ENCODE measurements at places on chromosomes 7 and 10.

DNA sequence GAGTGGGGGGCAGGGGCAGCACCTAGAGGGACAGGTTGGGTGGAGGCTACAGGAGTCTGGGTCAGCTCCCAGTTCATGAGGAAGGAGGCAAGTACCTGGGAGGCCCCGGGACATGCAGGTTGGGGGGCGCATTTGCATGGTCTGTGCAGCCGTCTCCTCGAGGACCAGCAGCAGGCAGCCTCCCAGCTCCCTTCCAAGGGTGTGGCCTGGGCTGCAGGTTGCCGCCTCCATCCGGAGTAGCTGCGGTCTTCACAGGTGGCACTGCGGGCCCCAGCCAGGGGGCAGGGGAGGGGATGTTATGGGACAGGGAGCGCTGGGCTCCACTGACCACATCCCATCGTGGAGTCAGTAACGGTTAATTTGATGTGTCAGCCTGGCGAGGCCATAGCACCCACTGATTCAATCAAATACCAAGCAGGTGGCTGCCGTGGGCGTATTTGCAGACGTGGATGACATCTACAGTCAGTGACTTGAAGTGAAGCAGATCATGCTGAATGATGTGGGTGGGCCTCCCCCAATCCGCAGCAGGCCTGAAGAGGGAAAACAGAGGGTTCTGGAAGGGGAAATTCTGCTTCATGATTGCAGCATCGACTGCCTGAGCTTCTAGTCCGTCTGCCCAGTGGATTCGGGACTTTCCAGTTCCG, 81.6 kb downstream of the PRKAG2 start:
- no peak for DNase-seq

GRCh38 chr7:35624299-35625186, 70.4 kb downstream of the HERPUD2 start:
- peak; percentile 77 for DNase-seq

GRCh38 chr10:131137223-131137622, 174.3 kb downstream of the TCERG1L start:
- no peak for DNase-seq

DNA sequence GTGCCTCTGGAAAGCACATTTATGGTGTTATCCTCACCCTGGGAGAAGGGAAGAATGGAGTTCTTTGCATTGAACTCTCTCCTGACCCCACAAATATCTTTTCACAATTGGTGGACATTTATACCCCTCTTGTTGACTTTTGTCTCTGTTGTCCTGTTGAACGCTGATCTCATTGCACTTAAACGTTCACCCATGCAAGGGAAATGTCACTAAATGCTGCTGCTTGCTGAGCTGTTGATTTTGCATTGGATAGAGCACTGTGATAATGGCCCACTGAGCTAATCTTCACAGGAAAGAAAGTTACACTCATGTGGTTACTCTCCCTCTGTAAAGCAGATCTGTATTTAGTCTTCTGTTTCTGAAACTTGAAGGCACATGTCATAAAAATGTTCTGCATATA, 133.4 kb downstream of the FZD1 start:
- DNase-seq = no peak

DNA sequence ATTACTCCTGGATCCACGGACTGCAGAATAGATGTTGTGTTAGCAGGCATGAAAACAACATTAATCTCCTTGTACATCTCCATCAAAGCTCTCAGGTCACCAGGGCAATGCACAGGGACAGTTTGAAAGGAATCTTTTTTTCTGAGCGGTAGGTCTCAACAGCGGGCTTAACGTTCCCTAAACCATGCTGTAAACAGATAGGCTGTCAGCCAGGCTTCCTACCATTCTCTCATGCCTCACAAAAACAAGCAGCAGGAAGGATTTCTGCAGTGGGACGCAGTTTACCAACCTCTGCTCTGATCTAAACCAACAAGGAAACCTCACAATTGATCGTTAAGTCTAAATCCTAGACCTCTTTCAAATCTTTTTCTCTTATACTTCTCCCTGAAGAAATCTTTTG, 50.8 kb downstream of the CNOT4 start:
- no peak for DNase-seq

DNA sequence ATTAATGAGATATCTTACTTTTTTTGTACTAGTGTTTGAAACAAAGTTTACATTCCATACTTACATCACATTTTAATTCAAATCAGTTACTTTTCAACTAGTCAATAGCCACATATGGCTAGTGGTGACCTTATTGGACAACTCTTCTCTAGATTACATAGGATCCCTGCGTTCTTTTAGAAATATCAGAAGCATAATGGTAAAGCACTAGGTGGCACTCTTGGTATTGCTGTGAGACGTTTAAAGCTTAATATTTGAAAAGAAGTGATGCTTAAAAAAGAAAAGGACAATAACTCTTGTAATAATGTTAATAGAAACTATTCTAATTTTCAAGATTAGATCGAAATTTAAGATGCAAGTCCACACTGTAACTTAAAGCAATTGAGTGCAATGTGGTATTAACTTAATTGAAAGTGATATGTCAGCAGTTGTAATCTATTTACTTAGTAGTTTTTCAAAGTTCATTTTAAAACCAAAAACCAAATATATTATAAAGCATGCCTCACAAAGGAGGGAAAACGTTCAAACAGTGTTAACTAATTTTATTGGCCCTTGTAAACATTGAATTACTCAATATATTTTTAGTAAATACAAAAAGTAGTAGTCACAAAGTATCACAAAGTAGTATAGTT, 339.1 kb downstream of the ATRNL1 start:
- DNase-seq = no peak

DNA sequence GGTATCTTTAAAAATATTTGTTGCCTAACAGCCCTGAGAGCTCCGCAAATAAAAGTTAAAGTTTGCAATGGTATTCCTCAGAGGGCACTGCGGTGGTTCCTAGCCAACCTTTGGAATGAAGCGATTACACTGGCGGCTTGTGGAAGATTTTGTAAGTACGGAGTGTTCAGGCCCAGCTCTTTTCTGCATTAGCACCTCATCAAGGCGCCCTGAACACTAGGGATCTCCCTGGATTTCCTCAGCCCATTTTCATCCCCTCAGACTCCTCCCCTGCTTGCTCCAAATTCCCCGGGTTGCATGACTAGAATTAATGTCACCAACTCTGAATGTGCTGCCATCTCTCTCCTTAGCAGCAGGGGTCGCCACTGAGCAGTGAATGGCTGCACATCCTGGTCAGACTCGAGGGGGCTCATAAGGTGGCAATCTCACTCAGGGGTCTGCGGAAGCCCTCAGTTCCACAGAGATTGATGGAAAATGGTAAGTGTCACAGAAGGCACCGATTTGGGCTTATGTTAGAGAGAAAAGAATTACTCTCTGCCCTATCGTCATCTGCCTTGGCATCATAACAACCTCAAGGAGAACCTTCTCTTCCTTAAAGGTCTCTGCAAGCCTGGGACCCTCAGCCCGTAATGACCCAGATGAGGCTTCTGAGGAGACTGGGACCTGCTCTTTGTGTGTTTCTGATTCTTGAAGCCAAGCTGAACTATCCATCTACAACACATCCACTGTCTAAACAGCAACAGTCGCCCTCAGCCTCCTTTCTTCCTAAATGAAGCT, 262.8 kb upstream of the AOAH start:
- peak; percentile 73 for DNase-seq

- DNase-seq = no peak
Observed at GRCh38 chr10:47233631-47234030, 66.4 kb upstream of the GDF10 start.

- no peak for DNase-seq
Observed at GRCh38 chr10:126949161-126949503, 43.9 kb downstream of the DOCK1 start.

- no peak for DNase-seq
Observed at GRCh38 chr10:30199376-30200016, 140.1 kb upstream of the JCAD start.

- no peak for DNase-seq
Observed at GRCh38 chr10:11787846-11788245, 35.3 kb upstream of the PROSER2 start.

GRCh38 chr7:16399265-16399831, 22.0 kb downstream of the CRPPA start:
- DNase-seq = no peak

- no peak for DNase-seq
Observed at GRCh38 chr7:45882465-45882810, 5.8 kb upstream of the IGFBP1 start.

GRCh38 chr10:49010865-49011264, 71.2 kb upstream of the LRRC18 start:
- no peak for DNase-seq

- no peak for DNase-seq
Observed at GRCh38 chr7:43372676-43373355, 210.1 kb upstream of the STK17A start.

- no peak for DNase-seq
Observed at GRCh38 chr7:107002529-107002998, 41.9 kb upstream of the PRKAR2B start.

DNA sequence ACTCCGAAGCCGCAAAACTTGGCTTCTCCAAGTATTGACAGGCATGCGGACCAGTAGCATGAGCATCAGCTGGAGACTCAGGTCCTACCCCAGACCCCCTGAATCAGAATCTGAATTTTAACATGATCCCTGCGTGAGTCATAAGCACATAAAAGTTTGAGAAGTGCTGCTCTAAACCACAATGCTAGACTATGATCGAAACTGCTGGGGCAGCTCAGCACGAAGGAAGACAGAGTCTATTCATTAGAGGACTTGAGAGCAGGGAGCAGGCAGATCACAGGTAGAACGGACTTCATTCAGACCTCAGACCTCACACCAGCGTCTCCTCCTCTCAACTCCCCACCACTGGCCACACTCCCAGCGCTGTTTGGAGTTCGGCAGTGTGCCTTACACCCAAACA, 16.9 kb downstream of the CAMK2G start:
- no peak for DNase-seq

GRCh38 chr7:77239471-77239870, 39.9 kb upstream of the FGL2 start:
- no peak for DNase-seq

- no peak for DNase-seq
Observed at GRCh38 chr7:26103596-26103995, 48.4 kb upstream of the NFE2L3 start.

GRCh38 chr7:66751945-66752344, 11.4 kb downstream of the RABGEF1 start:
- no peak for DNase-seq

GRCh38 chr7:128112781-128113221, 81.6 kb upstream of the LRRC4 start:
- no peak for DNase-seq

DNA sequence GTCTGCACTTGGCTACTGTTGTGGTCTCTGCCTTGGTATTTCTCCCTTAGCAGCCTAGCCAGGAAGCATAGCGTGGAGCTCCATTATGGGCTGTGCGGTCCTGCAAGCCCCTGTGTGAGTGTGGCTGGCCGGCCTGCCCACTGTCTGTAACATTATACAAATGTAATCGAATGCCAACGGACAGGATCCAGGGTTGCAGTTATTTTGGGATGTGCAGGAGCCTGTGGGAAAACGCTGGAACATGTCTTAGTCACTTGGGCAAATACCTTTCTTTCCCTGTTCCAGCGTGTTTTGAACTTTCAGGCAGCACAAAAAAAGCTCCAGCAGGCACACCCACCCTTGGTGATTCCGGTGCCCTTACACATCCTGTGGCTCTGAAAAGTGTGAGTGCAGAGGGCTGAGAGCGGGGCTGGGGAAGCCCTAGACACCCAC, 29.5 kb downstream of the BAG3 start:
- no peak for DNase-seq

DNA sequence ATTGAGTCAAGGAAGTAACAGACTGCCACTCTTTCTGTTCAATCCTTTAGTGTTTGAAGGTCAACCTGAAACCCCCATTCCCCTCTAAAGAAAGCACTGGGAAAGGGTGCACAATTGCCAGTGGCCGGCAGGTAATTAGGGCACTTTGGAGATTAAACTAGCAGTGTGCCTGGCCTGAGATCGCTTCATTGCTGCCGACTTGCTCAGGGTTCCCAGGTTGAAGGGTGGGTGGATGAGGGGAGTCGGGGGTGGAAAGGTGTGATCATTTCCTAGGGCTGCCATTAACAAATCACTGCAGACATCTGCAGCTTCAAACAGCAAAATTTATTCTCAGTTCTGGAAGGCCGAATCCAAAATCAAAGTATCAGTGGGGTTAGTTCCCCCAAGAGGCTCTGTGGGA, 16.3 kb upstream of the BTBD16 start:
- no peak for DNase-seq

GRCh38 chr7:69358163-69358821, 240.0 kb upstream of the AUTS2 start:
- no peak for DNase-seq

GRCh38 chr10:33386926-33387325, 52.5 kb upstream of the NRP1 start:
- DNase-seq = peak; percentile 5

GRCh38 chr10:30991647-30992011, 40.0 kb downstream of the ZNF438 start:
- DNase-seq = no peak

DNA sequence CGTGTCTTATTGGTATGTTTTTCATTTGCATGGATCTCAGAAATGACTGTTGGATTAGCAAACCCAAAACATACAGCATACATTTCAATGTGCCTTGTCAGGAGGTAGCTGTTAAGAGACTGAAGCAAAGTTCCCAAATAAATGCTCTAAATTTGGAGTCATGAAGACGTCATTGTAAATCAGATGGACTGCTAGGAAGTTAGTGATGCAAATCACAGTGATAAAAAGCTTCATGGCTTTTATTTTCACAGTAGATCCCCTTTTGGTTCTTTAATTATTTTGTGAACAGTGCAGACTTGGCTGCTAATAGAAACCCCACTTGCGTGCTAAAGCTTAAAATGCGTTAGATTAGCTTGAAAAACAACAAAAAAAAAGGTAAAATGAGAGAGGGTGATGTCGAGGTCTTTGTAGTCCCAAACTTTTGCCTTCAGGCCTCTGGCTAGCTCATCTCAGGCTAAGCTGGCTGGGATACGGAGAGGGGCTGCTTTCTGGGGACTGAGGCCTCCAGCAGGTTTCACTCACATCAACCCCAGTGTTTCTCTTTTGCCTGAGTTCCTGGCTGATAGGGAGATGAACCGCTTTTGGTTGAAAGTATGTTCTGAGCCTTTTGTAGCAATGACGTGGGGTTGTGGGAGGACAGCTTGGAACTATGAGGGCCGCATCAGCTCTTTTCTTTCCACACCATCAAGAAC, 107.1 kb upstream of the CDCA7L start:
- DNase-seq = no peak

DNA sequence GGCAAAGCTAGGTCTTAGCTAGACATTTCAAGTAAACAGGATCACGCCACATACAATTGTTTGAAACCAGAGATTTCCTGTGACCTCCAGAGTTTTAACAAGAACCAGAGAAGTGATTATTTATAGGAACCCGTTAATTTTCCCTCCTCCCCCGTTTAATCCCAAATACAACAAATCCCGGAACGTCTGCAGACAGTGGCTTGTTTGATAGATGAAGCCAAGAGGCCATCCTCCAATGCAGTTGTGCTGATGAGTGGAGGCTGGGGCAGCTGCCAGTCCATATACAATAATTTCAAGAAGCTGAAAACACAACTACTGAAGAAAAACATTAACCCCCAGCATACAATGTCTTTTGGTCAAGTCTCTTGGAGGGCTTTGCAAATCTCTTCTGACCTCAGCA, 971.6 kb upstream of the ZNF722 start:
- DNase-seq = no peak

GRCh38 chr10:21519941-21520436, 5.5 kb downstream of the SKIDA1 start:
- DNase-seq = no peak
